ENCODE measurements at places on chromosomes 2 and 18.

DNA sequence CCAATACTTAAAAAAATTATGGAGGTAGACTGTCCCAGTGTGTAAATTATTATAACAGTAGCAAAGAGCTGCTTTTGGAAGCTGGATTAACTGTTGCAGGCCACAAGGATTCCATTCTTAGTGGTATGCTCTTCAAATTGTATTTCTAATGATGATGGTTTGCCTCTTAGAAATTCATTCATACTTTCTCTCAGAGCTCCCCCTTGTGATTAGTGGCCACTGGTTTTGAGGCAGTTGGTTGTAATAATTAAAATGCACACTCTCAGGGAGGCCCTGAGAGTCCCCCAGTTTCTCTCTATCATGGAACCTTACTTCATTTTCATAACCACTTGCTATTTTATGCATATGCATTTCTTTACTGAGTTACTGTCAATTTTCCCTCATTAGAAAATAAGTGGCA lies 122.5 kb downstream of the PLA2R1 start:
- DNase-seq, result no peak

DNA sequence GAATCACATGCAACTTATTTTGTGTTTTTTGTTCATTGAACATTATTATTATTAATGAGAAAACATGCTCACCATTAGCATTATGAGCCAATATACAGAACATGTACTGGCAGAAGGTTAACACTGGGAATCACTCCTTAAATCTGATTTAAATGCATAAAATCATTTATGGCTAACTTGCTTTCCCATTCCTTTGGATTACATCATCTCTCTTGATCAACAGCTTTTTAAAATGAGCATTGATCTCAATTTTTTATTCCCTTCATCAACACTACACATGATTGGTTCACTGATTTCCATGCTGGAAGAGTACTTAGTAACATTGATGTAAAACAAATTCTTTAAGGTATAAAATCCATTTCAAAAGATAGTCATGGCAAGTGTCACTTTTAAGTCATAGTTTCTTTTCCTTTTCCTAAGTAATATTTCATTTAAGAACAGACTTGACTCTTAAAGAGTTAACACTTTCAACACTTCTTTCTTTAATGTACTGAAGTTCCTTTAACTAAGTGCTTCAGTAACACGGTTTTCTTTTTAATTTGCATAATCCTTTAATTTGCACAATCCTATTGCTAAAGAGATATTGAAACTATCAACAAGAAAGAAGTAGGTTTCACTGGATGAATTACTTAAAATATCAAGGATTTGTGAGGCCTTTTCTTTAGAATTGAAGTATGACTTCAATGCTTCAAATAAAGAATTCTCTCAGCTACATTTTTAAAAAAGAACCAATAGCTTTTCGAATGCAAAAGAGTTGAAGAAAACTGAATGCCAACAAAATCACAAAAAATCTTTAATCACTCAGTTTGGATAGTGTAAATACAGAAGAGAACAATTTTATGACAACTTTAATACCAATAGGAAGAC lies 24.9 kb upstream of the BUB1 start:
- DNase-seq, result no peak

DNA sequence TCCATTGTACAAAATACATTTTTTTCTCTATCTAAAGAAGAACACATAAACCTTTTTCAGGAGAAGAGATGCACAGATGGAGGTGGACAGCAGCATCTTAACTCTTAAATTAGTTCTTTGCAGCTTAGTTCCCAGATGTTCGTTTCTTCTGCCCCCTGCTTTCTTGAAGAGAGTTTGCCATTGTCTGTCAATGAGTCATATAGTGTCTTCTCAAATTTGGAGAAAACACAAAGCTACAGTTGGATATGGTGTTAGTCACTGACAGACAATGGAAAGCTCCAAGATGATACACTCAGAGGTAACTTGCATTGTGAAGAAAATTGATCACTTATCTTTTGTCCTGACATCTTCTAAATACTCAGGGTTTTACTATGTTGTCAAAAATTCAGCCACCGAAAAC lies 48.8 kb upstream of the TMEFF2 start:
- no peak for DNase-seq

- DNase-seq, result no peak
Measured at GRCh38 chr2:217680381-217680780, 322.4 kb downstream of the TNS1 start.

DNA sequence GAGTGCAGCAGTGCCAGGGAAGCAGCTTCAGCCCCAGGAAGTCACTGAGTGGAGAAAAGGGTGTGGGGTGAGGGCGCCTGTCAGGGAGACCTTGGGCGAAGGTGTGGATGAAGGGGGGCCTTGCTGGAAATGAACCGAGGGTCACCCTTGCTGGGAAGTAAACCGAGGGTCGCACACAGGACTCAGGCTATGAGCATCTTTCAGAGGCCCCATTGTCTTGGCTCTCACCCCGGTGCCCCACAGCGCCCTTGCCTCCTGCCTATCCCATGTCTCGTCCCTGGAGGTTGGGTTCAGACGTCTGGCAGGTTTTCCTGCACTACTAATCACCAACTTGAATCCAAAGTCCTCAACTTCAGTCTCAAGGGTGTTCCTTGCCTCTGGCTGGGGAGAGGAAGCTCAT lies 122.8 kb upstream of the PXDN start:
- no peak for DNase-seq

DNA sequence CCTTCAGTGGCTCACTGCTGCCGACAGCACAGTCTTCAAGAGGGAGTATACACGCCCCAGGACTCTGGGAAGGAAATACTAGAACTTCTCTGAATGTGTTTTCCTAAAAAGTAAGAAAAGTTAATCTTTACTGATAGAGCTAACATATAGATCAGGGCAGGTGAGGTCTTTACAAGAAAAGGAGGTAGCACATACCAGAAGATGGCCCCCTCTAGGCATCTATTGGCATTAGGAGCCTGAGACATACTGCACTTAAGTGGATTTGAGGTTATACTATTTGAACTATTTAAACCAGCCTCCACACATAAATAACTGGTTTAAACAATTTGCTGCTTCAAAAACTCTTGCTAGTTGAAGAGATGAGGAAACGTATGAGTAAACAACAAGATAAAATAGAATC lies 406.1 kb downstream of the SETBP1 start:
- no peak for DNase-seq

DNA sequence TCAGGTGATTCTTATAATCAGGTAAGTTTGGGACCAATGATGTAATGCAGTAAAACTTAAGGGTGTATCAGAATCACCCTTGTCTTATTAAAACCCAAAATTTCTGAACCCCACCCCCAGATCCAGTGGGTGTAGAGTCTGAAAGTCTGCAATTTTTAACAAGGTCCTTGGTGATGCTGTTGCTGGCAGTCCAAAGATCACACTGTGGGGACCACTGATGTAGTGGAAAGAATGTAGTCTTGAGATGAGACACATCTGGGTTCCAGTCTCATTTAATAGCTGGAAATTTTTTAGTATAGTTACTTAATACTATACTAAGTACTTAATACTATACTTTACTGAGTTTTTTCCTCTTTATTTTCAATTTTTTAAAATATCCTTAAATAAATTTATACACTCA lies 258.4 kb downstream of the PLCL1 start:
- DNase-seq, result no peak

DNA sequence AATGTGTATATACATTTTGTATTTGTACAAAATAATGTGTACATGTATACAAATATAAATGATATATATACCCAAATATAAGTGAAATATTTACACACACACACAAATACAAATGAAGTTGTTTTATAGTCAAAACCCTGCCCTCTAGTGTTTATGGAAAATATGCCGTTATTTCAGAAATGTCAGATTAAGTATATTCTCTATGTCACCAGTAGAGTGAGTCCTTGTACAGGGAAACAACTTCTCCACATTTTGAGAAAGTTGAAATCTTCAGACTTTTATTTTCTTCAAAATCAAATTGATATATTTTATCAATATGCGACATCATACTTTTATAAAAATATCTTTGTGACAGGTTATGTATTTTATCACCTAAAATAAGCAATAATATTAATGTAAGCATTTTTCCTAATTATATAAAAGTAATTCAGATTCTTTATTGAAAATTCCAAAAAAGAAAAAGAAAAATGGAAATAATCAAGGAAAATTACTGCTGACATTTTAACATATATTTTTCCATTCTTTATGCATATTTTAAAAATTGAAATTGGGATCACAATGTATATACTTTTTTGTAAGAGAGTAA lies 22.4 kb downstream of the ARL6IP6 start:
- no peak for DNase-seq

GRCh38 chr2:144477281-144477956 lies 42.5 kb downstream of the ZEB2 start:
- DNase-seq, result no peak

DNA sequence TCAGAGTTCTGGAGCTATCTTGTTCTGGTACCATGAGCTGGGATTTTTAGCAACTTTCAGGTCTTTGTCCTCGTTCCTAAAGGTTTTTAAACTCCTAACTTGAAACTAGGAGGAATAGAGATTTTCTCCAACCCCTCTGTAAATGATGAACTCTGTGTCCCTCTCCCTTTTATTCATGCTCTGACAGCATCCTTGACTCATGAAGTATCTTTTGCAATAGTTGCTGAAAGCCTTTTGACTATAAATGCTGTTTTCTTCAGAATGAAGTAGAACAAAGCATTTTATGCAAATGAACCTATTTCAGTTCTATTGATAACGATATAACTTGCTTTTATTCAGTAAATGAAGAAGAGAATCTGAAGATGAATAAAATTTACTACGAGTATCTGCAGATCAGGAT lies 17.0 kb upstream of the MAPRE2 start:
- DNase-seq, result no peak

- no peak for DNase-seq
Measured at GRCh38 chr2:66273933-66274490, 160.9 kb upstream of the MEIS1 start.

DNA sequence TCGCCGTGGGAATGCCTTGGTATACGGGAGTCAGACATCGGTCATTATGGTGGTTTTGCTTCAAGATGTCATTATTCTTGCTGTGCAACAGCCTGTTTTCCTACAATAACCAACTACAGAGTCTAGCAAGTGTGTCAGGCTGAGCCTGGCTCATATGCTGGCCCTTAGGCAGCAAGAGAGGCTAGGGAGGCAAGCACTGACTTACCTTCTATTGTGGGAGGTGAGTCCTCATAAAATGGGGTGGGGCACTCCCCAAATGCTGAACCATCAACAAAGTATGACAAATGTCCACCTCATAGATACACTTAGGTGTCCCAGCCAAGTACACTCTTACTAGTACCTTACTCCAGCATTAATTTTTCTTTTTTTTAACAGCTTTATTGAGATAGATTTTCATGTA lies 77.0 kb upstream of the ATL2 start:
- no peak for DNase-seq

GRCh38 chr18:59455728-59456276 lies 96.7 kb upstream of the LMAN1 start:
- DNase-seq, result no peak

GRCh38 chr2:197978971-197979370 lies 174.6 kb downstream of the PLCL1 start:
- no peak for DNase-seq

DNA sequence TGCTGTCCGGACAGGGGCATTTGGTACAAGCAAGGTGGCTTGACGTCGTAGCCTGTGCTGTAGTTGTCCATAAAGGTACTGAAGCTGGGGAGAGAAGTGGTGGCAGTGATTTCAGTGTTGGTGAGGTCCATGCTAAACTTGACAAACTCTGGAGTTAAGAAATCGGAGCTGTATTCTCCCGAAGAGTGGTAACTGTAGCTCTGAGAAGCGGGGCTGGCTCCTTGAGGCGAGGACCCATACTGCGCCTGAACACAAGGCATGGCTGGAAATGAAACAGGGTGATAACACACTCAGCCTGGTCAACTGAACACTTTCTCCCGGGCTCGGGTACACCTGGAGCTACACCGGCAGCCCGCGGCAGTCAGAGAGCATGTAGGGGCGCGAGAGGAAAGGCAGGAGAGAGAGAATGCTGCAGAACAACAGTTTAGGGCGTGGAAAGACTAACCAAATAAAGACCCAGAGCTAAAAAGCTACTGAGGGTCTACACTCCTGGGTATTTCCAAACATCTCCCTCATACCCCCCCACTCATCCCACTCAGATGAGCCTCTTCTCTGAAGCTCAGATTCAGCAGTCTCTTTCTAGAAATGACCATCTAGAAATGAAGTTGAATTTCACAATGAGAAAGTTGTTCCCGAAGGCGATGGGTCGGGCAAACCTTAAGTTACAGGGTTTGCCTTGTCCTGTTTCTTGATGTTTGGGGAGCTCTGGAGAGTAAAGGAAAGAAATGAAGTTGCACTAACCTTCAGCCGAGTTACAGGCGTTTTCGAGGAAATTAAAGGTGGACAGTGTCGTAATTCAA lies 2.4 kb downstream of the NR4A2 start:
- DNase-seq, result no peak

DNA sequence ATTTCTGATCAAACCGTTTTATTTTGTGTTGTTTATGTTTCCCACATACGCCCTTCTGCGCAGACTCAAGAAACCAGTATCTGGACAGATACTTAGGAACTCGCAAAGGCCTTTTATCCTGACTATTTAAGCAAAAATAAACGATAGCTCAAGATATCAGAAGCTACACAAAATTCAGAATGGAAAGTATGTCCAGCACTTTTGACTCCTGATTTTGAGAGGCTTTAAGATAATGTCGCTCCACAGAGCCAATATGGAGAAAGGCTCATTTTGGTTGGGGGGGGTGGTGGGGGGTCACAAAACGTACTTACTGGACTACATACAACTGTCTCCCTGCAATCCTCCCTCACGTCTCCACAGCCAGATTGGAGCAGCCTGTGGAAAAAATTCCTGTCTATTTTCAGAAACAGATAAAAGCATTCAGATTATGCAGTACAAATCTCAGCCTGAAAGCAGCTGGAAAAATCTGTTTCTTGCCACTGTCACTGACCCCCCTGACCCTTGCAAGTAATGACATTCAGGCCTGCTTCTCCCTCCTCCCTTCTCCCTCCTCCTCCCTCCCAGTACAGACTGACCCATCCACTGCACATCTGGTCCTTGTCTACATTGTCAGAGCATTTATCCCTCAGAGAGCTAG lies 34.9 kb upstream of the LCLAT1 start:
- DNase-seq, result no peak
